ENCODE measurements at places on chromosomes 1 and 21.

GRCh38 chr1:116087628-116088027, 23.6 kb upstream of the MAB21L3 start:
- no peak for DNase-seq

DNA sequence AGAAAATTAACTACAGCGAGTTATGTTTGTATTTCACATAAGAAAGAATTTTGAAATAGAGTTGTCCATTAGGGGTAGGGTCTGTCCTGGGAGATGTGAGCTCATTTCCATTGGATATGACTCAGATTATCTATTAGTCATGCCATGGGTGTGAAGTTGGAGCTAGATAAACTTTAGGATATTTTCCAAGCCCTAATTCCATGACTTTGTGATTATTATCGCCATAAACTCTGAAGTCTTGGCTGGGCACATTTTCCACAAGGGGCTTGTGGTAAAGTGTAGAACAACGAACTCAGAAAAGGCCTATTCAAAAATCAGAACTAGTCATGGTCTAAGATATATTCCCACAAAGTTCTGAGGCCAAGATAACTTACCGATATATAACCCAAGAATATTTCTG, 396.6 kb downstream of the DPYD start:
- DNase-seq: no peak

DNA sequence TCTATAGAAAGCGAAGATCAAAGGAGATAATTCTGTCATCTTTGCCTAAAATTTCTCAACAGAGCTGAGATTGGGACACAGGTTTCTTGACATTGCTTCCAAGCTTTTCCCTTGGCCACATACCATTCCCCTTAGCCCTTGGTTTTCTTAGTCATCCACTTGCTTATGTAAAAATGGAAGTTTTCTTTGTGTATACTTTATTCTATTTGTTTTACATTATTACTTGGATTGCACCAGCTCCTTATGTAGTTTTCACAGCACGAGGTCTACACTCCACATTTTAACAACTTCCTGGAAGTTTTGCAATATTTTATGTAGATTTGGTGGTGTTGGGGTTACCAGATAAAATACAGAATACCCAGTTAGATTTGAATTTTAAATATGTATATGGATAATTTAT, 129.8 kb downstream of the PLA2G4A start:
- no peak for DNase-seq

GRCh38 chr1:77834771-77835334, 53.6 kb upstream of the NEXN start:
- no peak for DNase-seq

- no peak for DNase-seq
Measured at GRCh38 chr1:47002211-47002610, 21.3 kb upstream of the CYP4X1 start.

- no peak for DNase-seq
Measured at GRCh38 chr21:15557925-15558324, 171.9 kb upstream of the USP25 start.

- no peak for DNase-seq
Measured at GRCh38 chr1:36238433-36238832, 14.2 kb downstream of the THRAP3 start.

GRCh38 chr1:42945164-42945563, 13.5 kb downstream of the SLC2A1 start:
- no peak for DNase-seq

- DNase-seq: no peak
Measured at GRCh38 chr1:200426196-200426595, 16.4 kb upstream of the ZNF281 start.

DNA sequence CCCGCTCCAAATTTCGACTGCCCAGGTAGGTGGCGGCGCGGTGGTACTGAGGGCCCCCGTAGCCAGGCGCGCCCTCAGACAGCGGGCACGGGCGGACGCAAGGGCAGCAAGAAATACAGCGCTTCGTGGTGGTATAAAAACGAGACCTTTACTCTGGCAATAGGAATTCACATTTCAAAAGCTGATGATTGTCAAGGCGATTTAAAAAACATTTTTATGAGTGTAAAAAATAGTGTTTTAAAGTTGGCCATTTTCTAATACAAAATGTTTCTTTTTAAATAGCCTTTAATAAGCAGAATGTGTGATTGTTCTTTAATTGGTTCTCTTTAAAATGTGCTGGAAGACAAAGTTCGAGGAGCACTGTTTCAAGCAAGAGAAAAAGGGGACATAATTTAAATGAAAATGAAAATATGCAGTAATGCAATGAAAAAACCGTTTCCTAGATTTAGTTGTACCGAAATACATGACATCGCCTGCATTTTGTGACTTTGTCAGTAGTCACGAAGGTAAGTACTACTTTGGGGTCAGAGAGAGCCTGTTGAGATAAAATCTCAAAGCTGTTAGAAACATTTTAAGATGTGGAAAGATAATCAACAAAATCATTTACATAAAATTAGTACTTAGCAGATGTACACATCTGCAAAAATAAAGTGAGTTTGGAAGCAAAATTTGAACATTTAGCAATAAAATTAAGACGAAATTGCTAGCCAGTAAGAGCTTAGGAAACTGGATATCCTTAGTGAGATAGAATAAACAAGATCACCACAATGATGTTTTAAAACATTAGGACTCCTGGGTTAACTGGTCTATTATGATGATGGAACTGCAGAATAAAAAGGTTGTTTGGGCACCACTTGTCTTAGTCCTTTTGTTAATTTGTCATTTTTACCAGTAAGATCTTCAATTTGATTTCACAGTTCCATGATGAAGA, 1.1 kb upstream of the PSMG1 start:
- DNase-seq: no peak

DNA sequence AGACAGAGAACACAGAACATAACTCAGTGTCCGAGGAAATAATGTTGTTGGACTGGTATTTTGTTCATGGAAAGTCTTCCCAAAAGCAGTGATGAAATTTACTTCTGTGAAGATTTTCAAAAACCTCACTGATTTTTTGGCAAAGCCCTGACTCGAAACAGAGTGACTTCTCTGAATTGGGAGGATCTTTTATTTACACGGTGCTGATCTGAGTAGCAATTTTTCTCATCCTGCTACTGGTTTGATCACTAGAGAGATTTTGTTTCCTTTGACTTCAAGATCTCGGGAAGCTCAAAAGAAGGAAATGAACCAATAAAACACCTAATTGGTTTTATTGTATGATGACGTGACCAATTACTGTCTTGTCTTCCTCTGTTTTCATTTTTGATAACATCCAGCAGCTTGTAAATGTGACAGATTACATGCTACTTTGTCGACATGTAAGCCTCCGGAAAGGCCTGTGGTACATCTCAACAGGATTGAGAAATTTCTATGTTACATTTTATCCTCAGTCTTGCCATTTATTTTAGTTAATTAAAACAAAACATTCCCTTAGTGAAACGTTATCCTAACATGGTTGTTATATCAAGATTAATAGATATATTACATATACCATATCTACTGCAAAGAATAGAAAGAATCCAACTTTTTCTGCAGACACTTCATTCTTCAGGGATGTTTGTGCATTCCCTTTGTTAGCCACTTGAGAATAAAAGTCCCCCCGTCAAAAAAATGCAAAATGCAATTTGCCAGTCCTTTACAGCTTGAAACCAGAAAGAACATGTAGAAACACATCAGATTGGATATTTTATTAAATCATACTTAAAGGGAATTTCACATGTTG, 42.8 kb upstream of the IFI44L start:
- DNase-seq: no peak

DNA sequence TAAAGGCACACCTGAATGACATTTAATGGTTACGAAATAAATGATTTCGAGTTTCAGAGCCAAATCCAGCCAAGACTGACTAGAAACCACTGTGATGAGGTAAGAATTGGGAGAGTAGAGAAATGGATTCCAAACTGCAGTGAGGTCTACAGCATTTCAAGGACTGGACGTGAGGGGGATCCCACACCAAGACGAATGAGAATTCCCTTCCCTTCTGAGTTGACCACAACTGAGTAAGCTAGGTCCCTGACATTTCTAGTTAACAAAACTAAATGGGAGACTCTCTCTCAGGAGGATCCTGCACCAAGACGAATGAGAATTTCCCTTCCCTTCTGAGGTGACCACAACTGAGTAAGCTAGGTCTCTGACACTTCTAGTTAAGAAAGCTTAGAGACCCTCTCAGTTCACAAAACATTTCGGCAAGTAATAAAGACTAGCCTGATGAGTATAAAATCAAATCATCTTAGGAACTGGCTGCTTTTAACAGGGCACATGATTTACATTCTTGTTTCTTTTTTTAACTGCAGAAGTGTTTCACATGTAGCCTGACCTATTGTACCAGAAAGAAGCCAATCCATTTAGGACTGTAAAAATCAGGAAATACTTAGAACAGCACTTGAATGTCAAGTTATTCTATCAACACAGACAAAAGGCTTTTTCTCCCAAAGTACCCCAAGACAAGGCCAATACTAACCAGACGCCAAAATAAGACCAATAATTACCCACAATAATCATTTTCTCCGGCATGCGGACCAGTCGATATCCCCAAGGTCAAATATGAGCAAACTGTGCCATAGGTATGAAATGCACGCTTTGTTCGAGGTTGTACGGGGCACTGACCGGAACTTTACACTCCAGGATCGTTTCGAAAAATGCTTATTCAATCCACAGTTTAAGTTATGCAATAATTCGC, 1.4 kb upstream of the SPATA1 start:
- DNase-seq: no peak

DNA sequence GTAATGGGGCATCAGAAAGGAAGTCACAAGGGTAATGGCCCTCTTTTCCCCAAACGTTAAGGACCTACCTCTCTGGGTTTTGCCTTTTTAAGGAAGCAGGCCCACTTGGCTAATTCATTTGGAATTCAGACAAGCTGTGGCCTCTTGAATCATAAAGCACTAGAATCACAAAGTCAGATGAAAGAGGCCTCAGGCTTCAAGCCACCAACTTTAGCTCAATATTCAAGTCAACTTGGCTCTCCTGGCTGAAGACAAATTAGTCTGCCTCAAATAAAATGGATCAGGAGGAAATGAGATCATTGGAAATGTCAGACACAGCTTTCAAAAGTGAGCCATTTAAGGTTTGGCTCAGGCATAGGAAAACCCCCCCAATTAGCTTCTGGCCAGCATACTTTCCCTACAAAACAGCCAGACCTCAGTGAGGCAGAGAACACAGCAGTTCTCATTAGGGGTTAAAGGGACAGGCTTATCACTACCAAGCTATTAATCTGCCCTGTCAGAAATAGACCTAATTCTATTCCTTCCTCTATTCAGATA, 34.3 kb downstream of the SLC35D1 start:
- DNase-seq: no peak

- no peak for DNase-seq
Measured at GRCh38 chr1:64535938-64536835, 66.3 kb downstream of the CACHD1 start.

DNA sequence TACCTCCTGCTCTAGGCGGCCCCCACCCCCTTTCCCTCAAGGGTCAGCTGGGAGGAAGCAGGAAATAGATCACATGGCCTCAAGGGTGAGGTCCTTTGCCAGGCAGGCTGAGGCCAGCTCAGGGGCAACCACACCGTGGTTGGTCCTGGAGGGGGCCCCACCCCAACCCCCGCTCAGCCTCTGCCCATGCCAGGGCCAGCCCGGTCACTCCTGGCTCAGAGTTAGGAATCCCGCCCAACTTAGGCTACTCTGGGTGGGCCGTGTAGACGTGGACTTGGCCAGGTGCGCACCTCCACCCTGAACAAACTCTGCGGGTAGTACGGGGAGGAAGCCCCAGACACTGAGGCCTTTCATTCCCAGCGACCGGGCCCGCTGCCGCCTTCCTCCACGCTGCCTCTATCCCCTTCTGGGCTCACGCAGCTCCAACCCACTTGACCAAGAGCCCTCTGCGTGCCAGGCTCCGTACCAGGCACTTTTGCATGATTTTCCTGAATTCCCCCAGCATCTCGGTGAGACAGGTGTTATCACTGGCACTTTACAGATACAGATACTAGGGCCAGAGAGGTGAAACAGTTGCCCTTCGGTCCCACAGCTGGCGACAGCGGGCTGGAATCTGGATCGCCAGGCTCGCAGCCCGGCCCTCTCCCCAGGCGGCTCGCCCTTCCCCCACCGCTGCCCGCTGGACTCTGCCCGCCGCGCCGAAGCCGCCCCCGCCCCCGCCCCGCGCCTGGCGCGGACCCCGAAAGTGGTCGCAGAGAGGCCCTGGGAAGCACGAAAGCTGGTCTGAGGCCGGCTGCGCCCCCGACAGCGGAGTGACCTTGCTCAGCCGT, 769 bp downstream of the GALE start:
- DNase-seq: peak; percentile 52

DNA sequence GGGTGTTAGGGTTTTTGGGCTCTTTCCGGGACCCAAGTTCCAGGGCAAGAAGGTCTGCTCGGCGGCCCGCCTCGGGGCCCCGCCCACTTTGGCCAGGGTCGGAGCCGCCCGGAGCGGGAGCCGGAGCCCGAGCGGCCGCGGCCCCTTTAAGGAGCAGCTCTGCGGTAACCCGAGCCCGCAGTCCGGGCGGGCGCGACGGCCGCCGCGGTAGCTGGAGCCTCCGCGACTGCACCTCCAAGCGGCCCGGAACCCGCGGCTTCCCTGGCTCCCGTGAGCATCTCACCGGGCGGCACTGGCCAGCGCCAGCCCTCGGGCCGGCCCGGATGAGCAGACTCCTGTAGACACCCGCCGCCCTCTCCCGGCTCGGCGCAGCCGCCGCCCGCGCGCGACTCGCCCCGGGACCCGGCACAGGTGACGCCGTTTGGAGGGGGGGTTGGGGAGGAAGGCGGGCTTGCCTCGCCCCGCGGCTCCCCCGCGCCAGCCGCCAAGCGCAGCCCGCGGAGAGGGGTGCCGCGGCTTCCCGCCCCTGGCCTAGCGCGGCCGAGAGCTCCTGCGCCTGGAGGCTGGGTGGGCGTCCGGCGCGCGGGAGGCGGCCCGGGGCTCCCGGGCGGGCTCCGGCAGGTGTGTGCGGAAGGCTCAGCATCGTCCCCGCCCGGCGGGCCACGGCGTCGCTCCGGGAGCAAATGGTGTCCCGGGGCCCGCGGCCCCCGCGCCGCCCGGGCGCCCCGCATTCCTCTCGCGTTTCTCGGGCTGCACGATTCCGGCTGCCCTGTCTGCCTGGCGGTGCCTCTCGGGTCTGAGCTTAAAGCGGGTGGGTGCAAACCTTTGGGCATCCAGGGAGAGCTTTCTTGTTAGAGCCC, at the start of gene TLCD4:
TLCD4 (plus strand) TSS at position 149 of the 860 bp plus-strand sequence. CDS start 26,547 bp downstream, outside the sequence.
- peak; percentile 70 for DNase-seq

DNA sequence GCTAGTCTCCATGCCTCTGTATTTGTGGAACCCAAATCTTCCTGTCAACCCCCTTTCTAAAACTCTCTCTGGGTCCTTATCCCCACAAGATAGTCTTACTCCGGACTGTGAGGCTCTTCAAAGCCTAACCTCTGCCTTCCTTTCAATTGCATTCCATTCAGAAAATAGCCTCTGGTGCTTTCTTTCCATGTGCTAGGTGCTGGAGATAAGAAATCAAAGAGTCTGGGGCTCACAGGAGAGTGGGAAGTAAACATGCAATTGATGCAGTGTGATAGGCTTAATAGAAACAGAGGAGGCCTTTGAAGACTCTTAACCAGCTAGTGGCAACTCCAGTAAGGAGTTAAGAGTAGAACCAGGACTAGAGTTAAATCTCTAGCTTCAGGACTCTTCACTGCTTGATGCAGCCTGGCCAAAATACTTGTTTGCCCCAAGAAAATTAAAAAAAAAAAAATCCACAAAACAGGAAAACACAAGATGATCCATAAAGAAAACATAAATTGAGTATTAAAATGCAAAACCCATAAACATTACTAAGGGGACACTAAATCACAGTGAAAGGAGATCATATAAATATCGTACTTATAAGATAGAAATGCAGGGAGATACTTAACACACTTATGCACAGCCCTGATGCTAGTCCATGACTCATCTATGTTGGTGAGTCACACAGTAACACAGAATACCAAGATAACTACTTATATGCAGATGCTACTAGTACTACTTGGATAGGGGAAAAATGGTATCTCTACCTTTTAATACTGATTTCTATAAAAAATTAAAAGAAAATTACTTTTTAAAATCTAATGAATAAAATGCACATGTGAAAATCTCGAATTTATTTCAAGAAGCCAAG, 341.5 kb downstream of the KCNH1 start:
- DNase-seq: no peak
